ENCODE measurements at places on chromosomes 4 and X.

DNA sequence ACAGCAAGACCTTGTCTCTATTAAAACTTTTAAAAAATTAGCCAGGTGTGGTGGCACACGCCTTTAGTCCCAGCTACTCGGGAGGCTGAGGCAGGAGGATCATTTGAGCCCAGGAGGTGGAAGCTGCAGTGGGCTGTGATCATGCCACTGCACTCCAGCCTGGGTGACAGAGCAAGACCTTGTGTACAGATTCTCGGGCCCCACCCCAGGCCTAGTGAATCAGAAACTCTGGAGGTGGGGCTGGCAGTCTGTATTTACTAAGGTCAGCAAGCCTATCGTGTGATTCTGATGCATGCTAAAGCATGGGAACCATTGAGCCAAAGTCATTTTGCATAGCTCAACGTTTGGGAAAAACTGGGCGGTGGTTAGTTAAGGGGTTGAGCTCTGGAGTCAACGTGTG is 3.5 kb downstream of the S100G start:
- DNase-seq: no peak

- peak; percentile 69 for DNase-seq
Observed at GRCh38 chr4:3827616-3828492, 61.7 kb downstream of the ADRA2C start.

- no peak for DNase-seq
Observed at GRCh38 chr4:140844061-140844460, 87.9 kb upstream of the TBC1D9 start.

DNA sequence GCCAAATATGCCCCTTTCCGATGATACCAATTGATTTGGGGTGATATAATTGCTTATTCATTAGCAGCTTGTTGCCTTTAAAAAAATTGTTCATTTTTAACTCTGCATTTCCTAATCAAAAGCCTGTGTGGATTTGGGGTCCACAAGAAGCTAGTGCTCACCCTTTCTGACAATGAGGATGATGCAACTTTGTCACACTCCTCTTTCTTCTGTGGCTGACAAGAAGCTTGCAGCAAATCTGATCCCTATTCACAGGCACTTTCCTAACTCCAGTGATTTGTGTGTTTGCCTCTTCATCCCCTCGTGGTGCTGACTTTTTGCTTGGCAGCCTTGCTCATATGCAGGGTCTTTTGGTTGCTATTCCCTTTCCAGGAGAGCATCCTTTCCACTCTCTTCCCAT is 182.7 kb upstream of the LDB2 start:
- DNase-seq: no peak

DNA sequence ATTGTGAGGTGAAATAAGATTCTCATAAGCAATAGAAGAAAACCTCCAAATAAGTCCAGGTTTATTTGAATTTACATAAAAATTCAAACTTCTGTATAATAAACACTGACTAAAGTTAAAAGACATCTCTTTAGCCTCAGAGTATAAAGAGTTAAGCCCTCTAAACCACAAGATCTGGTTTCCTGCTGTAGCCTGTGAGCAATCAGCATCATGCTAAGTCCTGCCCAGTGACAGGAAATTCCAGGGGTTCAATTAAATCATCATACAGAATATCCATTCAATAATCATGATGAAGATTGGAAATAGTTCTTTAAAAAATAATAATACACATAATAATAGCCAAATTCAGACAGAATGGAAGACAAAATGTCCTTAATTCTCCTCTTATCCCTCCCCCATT is 139.2 kb upstream of the DGKK start:
- DNase-seq: no peak

DNA sequence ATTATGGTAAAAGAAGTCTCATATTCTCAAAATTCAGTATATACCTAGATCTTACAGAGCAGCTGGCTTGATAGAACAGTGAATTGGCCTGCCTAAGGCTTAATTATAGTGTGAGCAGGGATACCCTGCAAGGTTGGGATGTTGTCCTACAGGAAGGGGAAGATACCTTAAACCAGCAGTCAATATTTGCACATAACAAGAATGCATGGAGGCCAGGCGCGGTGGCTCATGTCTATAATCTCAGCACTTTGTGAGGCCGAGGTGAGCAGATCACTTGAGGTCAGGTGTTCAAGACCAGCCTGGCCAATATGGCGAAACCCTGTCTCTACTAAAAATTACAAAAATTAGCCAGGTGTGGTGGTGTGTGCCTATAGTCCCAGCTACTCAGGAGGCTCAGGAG is 58.7 kb upstream of the ABCG2 start:
- no peak for DNase-seq

DNA sequence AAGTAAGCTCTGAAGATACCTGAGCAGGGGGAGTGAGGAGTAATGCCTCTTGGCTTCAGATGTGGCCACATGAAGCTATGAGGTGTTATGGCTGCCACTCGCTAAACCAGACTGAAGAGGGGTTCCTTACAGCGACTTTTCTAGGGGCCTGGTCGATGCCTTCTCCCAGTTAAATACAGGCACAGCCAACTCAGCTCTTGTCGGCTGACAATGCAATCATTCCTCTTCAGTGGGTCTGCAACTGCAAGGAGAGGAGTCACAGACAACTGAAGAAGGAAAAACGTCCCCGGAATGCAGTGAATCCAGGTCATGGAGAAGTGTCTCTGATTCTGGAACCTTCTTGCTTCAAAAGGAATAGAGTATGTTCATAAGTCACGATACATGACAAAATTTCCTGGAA is 106.4 kb downstream of the RNF150 start:
- no peak for DNase-seq

- no peak for DNase-seq
Observed at GRCh38 chrX:29470030-29470429, 745.3 kb upstream of the MAGEB2 start.
